Ammon's horn (tissue), 1 donor: ENCODE measurements at places on chromosomes 2 and 18.

GRCh38 chr2:128402911-128403670, 84.4 kb upstream of the HS6ST1 start:
- no peak for DNase-seq

GRCh38 chr18:199214-199613, 40.9 kb downstream of the USP14 start:
- DNase-seq, result no peak

- no peak for DNase-seq
Measured at GRCh38 chr2:100235581-100235980, 86.7 kb downstream of the LONRF2 start.

DNA sequence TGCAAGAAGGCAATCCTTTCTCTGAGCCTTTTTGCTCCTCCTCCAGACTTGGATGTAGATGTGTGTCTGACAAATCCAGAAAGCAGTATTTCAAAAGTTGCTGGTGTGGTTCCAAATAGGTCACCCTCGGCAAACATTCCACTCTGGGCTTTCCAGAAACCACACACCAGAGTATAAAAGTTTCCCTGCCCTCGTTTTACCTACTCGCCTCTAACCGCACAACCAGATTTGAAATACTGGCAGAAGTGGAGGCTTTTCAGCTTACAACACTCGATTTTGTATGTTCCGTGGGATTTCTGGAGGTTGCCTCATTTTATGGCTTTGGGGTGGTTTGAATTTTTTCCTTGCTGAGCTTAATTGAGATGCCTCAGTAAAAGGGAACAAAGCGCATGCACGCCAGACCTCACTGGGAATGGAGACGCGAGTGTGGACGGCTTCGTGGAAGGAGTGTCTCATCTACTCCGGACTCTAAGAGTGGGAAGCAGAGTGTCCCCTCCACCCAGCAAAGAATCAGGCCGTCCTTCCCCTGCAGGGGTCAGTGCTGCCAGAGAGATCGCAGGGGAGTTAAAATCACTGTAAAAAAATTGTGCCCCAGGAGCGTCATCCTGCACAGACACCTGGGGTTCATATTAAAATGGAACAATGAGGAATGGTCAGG, 44.0 kb upstream of the RPL31 start:
- DNase-seq, result peak; percentile 28

DNA sequence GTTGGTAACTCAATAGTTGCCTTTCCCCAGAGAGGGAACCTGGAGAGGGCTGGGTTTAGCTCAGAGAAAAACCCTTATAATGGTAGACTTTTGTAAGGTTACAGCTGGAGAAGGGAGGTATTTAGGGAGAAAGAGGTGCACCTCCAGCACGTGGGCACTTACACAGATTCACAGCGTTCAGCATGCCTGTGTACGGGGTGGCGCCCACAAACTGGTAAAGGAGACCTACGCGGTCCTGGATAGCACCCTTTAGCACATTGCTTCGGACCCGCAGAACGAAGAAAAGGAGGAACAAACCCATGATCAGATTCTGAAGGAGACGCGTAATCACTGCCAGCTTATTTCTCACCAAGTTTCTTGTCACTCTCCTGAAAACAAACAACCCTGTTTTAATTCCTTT, 14.9 kb downstream of the ABCG5 start:
- DNase-seq, result no peak
